ENCODE measurements at places on chromosomes 6 and 20.
A peak's percentile ranks its signal among the peaks of the same experiment; 100 is the strongest.

- no peak for DNase-seq
Measured at GRCh38 chr6:3518356-3519190, 61.7 kb upstream of the SLC22A23 start.

- no peak for DNase-seq
Measured at GRCh38 chr6:13147376-13147775, 181.0 kb downstream of the TBC1D7 start.

- no peak for DNase-seq
Measured at GRCh38 chr6:145212813-145213212, 522.5 kb downstream of the EPM2A start.

- peak; percentile 66 for DNase-seq
Measured at GRCh38 chr20:4014031-4014474, 1.3 kb downstream of the RNF24 start.

GRCh38 chr20:21280522-21281016 lies 22.6 kb upstream of the XRN2 start:
- no peak for DNase-seq

- no peak for DNase-seq
Measured at GRCh38 chr20:24465730-24466129, 3.7 kb upstream of the SYNDIG1 start.

DNA sequence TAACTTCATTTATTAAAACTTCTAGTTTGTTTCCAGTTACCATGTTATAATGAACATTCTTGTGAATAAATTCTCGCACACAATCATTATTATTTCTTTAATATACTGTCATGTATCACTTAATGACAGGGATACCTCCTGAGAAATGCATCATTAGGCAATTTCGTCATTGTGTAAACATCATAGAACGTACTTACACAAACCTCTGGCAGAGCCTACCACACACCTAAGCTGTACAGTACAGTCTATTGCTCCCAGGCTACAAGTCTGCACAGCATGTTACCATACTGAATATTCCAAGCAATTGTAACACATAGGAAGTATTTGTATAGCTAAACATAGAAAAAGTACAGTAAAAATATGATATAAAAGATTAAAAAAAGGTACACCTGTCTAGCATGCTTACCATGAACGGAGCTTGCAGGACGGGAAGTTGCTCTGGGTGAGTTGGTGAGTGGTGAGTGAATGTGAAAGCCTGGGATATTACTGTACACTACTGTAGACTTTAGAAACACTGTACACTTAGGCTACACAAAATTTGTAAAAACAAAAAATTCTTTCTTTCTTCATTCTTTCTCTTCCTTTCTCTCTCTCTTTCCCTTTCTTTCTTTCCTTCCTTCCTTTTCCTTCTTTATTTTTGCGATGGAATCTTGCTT lies 268.2 kb upstream of the SOX4 start:
- no peak for DNase-seq

DNA sequence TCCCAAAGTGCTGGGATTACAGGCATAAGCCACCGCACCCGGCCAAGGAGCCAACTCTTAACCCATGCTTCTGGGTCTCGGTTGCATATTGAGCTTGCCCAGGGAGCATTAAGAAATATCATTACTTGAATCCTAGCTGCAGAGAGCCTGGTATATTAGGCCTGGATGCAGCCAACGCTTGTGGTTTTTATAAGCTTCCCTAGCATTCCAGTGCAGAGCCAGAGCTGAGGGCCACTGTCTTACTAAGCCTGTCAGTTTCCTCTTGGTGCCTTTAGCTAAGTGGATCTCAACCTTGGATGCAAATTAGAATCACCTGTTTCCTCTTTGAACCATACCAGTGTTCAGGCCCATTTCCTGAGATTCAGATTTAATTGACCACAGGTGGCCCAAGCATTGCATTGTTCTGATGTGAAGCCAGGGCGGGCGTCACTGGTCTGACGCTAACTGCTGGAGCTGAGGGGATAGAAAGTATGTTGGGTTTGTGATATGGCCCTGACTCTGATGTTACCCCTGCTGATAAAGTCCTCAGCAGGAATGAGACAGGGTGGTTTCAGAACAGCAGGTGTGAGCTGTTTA lies 76.3 kb downstream of the BTBD3 start:
- DNase-seq = no peak

DNA sequence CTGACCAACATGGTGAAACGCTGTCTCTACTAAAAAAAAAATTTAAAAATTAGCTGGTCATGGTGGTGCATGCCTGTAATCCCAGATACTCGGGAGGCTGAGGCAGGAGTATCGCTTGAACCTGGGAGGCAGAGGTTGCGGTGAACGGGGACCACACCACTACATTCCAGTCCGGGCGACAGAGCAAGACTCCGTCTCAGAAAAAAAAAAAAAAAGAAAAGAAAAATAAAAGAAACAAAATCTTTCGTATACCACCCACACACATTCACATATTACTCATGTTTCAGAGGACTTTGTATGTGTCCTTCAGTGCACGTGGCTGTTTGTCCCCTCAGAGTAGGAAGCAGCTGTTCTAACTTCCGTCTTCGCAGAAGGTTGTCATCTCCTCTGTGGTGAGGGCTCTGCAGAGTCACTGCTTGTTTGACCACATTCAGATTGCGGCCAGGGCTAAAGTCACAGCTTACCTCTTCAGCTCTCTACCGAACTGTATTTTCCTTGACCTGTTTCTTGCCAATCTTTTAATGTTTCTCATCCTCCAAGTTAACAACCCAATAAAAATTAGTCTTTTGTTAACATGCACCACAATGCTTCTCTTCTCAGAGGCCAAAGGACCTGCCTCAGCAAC lies 36.6 kb upstream of the HIVEP1 start:
- no peak for DNase-seq

- DNase-seq = no peak
Measured at GRCh38 chr20:17838921-17839320, 129.7 kb downstream of the SNX5 start.

DNA sequence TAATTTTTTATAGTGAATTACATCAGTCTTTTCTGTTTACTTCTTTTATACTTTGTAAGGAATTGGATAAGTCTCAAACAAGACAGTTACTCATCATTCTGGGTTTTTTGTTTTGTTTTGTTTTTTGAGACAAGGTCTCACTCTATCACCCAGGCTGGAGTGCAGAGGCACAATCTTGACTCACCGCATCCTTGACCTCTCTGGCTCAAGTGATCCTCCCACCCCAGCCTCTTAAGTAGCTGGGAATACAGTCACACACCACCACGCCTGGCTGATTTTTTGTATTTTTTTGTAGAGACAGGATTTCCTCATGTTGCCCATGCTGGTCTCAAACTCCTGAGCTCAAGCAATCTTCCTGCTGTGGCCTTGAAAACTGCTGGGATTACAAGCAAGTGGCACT lies 524.3 kb downstream of the EYS start:
- no peak for DNase-seq

- no peak for DNase-seq
Measured at GRCh38 chr6:30847971-30848436, 36.3 kb upstream of the DDR1 start.

DNA sequence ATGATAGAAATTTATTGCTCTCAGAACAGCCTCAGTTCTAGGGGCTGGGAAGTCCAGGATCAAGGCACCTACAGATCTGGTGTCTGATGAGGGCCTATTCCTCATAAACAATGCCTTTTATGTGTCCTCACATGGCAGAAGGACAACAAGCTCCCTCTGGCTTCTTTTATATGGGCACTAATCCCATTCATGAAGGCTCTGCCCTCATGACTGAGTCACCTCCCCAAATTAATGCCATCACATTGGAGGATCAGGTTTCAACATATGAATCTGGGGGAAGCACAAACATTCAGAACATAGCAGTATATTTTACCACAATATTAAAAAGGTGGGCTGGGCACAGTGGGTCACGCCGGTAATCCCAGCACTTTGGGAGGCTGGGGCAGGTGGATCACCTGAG lies 58.5 kb upstream of the CCN6 start:
- DNase-seq = no peak

- DNase-seq = peak; percentile 12
Measured at GRCh38 chr6:89073014-89073620, 7.4 kb upstream of the PNRC1 start.

- DNase-seq = no peak
Measured at GRCh38 chr6:157240960-157241311, 82.4 kb downstream of the TMEM242 start.

DNA sequence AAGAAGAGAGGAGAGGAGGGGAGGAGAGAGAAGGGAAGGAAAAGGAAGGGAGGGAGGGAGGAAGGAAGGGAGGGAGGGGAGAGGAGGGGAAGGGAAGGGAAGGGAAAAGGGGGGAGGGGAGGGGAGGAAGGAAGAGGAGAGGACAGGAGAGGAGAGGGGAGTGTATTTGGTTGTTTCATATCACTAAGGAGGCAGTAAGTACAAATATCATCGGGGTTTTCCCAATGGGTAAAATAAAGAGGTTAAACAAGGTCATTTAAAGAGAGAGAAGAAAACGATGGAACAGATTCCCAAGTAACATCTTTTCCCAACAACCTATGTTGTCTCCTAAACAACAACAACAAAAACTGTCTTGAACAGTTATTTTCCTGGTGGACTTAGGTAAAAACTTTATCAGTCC lies 43.6 kb downstream of the MBOAT1 start:
- DNase-seq = no peak

GRCh38 chr6:6609450-6609849 lies 20.9 kb downstream of the LY86 start:
- DNase-seq = no peak

- DNase-seq = no peak
Measured at GRCh38 chr6:116507324-116507723, 4.1 kb upstream of the CALHM5 start.

DNA sequence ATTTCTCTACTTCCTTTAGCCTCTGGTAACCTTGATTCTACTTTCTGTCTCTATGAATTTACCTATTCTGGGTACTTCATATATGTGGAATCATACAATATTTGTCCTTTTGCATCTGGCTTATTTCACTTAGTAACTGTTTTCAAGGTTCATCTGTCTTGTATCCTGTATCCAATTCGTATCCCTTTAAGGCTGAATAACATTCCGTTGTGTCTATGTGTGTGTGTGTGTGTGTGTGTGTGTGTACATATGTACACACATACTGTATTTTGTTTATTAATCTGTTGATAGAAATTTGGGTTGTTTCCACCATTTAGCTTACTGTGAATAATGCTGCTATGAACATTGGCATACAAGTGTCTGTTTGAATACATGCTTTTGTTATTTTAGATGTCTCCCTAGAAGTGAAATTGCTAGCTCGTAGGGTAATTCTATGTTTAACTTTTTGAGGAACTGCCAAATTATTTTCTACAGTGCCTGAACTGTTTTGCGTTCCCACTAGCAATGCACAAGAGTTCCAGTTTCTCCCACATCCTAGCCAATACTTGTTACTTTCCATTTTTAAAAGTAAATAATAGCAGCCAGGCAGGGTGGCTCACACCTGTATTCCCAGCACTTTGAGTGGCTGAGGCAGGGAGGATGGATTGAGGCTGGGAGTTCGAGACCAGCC lies 17.7 kb downstream of the SENP6 start:
- no peak for DNase-seq

DNA sequence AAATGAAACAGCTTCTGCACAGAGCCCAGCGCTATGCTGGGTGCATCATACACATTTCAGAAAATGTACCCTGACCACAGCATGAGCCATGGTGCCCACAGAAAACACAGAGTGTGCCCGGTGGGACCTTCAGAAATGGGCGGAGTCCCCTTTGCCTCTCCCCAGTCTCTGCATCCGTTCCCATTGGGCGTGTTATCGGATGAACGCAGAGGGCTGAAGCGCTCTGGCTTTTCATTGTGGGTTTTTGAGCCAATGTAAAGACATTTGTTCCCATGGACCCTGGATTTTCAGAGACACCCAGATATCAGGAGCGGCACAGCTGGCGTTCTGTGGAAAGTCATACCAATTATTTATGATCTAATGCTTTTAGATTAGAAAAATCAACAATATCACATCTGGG lies 99.8 kb downstream of the DACT2 start:
- DNase-seq = no peak

DNA sequence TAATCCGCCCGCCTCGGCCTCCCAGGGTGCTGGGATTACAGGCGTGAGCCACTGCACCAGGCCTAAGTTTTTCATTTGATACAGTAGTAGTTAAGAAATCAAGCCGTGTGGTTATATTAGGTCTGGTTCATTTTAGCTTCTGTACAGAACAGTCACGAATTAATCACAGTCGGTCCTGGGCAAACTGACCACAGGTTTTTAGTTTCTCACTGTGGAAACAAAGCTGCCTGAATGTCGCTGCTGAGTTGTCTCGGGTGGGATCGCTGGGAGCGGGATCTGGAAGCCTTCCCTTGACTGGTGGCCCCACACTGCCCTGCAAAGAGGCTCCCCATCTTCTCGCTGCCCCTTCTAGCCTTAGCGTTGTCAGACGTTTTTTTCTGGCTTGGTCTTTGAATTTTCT lies 18.6 kb downstream of the UCKL1 start:
- no peak for DNase-seq

DNA sequence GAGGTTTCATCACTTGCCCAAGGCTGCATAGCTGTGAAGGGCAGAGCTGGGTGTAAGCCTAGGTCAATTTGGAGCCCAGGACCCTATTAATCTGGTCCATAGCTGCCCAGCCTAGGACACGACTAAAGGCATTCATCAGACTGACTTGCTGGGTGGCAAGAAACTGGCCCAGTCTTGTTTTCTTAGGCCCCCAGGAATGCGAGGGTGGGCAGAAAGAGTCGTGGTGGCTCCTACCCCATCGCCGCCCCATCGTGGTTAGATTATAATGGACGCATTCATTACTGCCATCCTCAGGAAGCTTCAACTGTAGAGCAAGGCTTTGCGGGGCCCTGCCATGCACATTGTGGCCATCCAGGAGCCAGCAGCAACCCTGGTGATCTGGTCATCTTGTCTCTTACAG lies 16.1 kb downstream of the DYNLRB1 start:
- no peak for DNase-seq

- DNase-seq = no peak
Measured at GRCh38 chr6:50021894-50022293, at the start of gene DEFB110. TSS of gene DEFB110 (minus strand) at chr6:50021994. CDS start at chr6:50021935, 59 bp downstream.

DNA sequence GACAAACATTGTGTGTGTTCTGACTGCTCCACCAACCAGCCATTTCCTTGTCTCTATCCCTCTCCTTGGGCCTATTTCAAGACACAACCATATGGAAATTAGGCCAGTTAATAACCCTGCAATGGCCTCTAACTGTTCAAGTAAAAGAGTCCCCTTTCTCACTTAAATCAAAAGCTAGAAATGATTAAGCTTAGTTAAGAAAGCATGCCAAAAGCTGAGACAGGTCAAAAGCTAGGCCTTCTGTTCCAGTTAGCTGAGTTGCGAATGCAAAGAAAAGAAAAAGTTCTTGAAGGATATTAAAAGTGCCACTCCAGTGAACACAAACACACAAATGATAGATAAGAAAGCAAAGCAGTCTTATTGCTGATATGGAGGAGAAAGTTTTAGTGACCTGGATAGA lies 22.5 kb downstream of the SERINC1 start:
- no peak for DNase-seq

DNA sequence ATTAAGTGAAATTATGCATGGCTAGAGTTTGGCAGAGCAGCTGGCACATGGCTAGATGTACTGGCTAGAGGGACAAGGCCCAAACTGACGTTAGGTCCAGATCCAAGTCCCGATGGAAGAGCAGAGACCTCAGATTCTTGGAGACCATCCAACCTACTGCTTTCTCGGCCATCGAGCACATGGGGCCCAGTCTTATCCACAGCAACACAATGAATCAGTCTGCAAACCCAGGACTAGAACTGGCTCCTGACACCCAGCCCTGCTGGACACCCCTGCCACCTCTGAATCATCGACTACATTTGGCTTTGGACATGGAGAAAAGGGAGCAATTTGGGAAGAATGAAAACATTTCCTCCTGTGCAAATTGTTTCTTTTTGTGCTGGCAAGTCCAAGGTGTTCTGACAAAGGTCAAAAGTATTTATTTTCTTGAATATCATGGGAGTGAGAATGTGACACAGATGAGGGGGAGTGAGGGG lies 23.9 kb upstream of the YWHAB start:
- no peak for DNase-seq

Data from hematopoietic multipotent progenitor cell treated with erythropoietin and hydrocortisone succinate and interleukin-3 and kit ligand, for 15 days (in vitro differentiated cells).